ENCODE measurements at places on chromosomes 3 and 15.

DNA sequence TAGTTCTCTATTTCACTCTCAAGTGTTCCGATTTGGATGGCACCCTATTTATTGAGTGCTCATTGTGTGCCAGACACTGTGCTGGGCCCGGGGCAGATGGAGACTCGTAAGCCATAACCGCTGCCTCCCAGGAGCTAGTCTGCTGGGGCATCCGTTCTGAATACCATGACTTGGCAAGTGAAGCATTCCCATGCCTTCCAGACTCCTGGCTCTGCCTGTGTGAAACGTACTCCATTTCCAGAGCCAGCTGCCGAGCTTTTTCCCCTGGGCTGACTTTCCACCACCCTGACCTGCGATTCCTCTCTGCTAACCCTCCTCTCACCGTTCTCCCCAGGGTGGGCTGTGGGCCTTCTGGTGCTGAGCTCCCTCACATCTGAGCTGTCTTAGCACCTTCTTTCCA is 303.1 kb upstream of the CTDSPL start:
- no peak for DNase-seq

DNA sequence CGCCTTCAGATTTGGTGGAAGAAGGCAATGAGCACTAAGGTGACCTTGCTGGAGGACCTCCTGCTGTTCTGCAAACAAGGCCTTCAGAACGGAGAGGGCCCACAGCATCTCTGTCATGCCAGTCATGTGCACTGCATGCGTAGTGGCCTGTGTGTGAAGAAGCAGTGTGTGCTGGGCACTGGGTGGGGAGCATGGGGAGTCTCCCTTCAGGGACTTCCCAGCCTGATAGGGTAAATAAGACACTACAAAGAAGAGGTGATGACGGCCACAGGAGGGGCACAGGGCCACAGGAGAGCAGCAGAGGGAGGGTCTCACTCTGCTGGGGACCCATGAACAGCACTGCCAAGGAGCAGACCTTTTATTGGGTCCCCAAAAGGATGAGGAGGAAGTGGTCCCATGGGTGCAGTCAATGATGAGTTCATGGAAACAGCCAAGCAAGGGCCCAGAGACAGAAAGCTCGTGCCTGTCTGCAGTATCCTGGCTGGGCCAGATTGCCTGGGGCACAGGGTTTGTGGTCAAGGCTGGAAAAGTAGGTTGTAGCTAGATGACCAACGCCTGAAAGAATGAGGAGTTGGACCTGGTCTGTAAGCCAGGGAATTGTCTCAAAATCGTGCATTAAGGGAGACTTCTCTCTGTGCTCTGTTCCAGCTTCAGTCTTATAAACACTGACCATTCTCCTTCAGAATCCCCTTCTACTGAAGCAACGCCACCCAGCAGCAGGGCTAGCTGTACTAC is 67.8 kb upstream of the SEC61A1 start:
- DNase-seq, result no peak

DNA sequence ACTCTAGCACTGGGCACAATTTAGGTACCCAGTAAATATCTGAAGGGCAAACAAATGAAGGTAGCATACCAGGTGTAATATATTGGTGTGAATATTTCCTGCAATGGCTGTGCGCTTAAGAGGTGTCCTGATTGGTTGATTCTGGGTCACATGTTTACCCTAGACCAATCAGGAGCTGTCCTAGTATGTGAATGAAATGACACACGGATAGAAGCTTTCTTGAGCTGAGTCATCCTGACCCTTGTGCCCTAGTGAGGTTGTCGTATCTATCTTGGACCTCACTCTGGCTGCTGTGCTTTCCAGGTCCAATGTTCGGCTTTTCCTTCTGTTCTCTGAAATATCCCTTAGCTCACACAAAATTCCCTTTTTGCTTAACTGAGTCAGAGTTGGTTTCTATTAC is 58.1 kb upstream of the FOXP1 start:
- DNase-seq, result no peak

- no peak for DNase-seq
Observed at GRCh38 chr3:65107174-65107573, 419.4 kb upstream of the ADAMTS9 start.

- DNase-seq, result no peak
Observed at GRCh38 chr3:177778633-177779032, 581.4 kb upstream of the TBL1XR1 start.

- peak; percentile 6 for DNase-seq
Observed at GRCh38 chr3:106473576-106474475, 605.0 kb upstream of the CBLB start.

GRCh38 chr3:89098964-89099585 is 8.3 kb upstream of the EPHA3 start:
- peak; percentile 18 for DNase-seq

- no peak for DNase-seq
Observed at GRCh38 chr15:43102187-43102586, 3.7 kb downstream of the UBR1 start.

GRCh38 chr15:40739047-40739446 is 16.0 kb downstream of the RMDN3 start:
- DNase-seq, result no peak

- DNase-seq, result no peak
Observed at GRCh38 chr15:90956274-90957030, 1.8 kb downstream of the RCCD1 start.

DNA sequence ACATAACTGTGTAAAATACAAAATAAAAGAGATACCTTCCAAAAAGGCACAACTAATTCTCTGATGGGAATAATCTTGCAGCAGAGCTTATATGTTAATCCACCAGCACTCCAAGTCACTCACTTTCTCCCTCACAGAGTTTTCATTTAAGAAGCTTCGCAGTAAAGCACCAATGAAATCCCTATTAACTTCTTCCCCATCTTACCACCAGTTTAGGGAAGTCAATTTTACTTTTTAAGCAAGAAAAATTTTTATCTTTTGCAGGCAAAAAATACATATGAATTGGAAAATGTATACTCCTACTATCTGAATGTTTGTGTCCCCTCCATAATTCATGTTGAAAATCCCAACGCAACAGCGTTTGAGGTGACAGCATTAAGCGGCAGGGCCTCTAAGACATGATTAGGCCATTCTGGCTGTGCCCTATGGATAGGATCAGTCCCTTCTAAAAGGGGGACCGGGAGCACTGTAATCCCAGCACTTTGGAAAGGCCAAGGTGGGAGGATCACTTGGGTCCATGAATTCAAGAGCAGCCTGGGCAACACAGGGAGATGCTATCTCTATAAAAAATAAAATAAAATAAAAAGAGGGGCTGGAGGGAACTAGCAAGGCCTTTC is 435.8 kb downstream of the SHQ1 start:
- no peak for DNase-seq

- DNase-seq, result no peak
Observed at GRCh38 chr3:100268156-100268555, 7.4 kb downstream of the TBC1D23 start.

GRCh38 chr3:15309662-15310335 is 22.6 kb downstream of the SH3BP5 start:
- DNase-seq, result no peak

DNA sequence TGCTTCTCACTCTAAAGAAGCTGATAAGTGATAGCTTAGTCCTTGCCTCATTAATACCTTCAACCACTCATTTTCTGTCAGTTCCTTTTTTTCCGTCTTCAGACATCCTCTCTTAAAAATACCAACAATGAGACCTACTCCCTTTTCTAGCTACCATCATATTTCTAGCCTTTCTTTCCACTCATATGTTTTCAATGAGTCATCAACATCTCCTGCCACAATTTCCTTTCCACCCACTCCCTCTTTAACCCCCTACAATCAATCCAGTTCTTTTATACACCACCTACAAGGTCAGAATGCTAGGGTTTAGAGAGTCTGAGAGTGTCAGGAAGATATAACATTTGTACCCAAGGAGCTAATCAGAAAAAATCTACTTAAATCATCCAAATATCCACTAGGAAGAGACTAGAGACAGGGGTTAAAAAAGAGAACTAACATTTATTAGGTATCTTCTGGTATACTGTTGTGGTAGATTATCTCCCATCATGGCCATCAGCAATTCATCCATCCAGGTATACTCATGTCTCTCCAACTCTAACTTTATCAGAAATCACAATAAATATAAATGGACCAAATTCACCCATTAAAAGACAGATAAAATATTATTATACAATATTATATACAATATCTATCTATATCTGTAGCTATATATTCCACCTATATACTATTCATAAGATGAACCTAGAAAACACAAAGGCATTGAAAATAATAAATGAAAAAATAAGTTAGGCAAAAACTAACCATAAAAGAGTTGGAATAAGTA is 42.5 kb downstream of the MYLK start:
- DNase-seq, result no peak

DNA sequence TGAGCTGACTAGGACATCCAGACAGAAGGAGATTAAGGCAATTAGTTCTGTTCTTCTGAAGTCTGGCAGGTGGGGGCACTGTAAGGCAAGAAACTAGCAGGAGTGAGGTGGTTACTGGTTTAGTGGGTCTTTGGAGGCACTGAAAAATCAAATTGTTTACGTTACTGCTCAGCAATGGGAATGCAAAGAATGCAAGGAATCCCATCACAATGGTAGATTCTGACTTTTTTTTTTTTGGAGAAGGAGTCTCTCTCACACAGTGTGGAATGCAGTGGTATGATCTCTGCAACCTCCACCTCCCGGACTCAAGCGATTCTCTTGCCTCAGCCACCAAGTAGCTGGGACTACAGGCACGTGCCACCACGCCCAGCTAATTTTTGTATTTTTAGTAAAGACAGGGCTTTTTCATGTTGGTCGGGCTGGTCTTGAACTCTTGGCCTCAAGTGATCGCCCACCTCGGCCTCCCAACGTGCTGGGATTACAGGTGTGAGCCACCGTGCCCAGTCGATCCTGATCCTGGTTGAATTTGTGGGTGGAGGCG is 16.4 kb downstream of the FAM107A start:
- no peak for DNase-seq

- DNase-seq, result peak; percentile 70
Observed at GRCh38 chr3:10263646-10264363, 15.5 kb downstream of the TATDN2 start.

DNA sequence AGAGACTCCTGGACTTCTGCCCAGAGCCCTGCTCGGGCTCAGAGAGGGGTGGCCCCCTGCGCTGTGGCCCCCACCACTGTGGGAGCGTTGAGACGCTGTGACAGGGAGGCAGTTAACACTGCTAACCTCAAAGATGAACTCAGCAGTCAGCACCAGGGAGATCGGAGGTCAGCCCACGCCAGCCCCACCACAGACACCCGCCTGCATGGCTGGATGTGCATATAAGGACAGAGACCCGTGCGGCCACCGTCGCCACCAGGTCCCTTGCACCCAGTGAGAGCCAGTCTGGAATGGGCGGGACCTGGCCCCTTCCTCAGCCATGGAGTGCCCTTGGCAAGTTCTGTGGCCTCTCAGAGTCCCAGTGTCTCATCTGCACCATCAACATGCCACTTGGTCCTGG is 48.5 kb upstream of the FURIN start:
- DNase-seq, result no peak

- DNase-seq, result no peak
Observed at GRCh38 chr15:39582286-39582976, 1.6 kb downstream of the THBS1 start.

DNA sequence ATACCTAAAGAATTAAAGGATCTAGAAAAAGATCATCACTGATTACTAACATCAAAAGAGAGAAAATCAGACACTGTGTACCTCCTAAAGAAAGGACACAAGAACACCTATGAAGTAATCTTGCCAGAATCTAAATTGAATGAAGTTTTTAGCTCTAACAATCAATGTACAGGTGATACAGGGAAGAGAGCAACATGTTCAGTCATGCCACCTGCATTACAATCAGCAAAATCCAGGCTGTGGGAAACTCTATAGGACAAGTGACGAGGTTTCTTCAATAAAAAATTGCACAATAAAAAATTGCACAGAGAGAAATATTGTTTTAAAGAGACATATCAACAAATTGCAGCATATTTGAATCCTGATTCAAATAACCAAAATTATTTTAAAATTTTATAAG is 93.3 kb downstream of the SEMA5B start:
- no peak for DNase-seq

DNA sequence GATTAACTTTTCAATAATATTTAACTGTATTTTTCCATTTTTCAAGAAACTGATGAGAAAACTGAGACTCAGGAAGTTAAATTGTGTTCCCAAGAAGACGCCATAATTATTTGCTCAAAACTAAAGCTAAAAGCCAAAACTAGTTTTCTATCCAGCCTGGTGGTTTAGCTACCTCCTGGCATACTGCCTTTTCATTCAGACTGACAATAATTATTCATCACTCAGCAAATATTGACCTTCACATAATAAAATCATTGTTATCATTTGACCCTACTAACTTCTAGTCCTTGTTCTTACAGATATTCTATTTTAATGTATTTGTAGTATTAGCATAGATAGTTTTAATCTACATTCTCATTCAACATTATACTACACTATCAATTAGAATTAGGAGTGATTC is 210.6 kb upstream of the GADL1 start:
- no peak for DNase-seq

DNA sequence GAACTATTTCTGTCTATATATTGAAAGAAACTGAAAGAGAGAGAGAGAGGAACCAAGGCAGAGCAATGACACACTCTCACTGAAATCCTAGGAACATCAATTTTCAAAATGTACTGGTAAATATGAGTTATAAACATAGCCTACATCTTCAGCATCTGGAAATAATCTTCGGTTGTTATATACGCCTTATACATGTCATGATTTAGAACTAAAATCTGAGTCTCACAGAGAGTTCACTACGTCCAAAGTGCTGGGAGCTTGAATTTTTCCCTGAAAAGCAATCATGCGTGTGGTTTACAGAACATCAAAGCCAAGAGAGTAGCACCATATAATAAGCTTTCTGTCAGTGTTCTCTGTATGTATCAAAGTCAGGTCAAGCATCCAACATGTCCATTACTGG is 420.0 kb upstream of the CBLB start:
- DNase-seq, result no peak

DNA sequence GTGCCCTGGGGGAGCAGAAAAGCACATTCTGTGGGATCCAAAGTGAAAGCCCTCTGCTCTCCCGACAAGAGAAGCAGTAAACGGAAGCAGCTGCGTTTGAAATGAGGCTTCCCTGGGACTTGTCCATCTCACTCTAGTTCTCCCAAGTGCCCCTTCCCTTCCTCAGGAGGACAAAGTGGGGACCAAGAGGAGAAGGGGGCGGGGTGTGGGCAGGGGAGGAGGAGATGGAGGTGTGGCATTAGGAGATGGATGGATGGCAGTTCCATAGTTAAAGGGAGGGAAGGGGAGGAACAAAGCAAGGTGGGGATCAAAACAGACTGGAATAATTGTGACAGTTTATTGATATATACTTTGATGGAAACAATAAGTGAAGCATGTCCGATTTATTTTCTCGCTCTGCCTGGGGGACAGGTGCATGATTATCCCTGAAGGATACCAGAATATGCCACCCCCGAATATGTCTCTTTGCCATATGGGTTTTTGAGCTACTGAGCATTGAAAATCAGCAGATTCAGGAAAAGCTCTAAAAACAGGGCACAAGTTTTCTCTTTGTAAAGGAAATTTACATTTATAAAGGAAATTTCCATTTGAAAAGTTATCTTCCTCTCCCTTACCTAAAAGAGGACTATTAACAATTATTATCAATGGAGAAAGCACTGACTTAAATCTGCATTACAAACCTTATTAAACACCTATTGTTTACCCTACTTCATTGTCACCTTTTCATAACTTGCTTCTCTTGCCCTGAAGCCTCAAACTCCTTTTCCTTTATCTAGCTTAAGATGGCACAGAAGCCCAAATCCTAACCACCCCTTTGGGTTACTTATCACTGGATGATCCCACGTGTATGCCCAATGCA is 58.9 kb upstream of the DAZL start:
- no peak for DNase-seq
